ENCODE measurements at places on chromosomes 3 and 15.

- no peak for DNase-seq
Observed at GRCh38 chr3:120496278-120497002, 45.6 kb upstream of the FSTL1 start.

- DNase-seq: no peak
Observed at GRCh38 chr3:42550250-42550649, 31.5 kb downstream of the SEC22C start.

DNA sequence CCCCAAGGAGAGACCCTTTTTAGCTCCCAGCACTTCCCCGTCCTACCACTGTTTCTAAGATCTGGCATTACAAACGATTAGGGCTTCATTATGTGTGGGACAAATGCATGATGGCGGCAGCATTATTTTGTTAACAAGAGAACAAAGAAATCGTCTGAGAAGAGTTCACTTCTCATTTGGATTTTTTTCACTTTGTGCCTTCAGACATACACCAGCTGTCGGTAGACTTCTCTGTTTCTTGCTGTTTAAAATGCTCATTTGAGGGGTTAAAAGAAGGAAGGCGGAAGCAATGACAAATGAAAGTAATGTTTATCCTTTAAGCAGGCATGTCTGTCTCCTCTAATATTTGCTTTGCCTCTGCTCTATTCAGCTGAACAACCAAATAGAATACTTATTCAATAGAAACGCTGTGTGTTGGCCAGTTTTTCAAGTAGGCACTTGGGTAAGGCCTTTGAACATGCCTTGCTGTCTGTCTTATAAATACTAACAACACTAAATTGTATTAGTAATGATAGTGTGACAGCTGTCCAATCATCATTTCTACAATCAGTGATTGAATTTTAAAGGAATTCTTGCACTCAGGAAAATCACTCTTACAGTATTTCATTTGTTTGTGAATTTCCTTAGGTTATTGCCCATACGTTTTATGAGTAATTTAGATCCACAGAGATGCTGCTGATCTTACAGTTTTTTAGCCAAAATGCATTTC, 382.4 kb downstream of the IL5RA start:
- DNase-seq: no peak

- DNase-seq: no peak
Observed at GRCh38 chr15:100712226-100712625, 109.8 kb downstream of the ASB7 start.

DNA sequence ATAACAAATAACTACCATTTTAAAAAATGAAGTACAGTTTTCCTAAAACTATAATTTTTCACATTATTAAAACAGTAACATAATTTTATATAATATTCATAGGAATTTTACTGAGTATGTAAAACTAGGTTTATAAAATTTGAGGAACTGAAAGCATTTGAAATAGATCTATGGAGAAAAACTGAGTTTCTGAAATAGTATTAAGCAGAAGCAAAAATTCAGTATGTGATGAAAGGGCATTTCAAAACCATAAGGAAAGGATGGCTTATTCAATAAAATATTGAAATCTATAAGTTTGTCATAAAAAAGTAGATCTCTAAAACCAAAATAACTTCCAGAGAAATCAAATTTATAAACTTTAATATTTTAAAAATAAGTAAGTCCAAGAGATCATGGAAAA, 53.4 kb downstream of the GBE1 start:
- no peak for DNase-seq

- DNase-seq: no peak
Observed at GRCh38 chr15:89409184-89410038, 74.8 kb upstream of the POLG start.

DNA sequence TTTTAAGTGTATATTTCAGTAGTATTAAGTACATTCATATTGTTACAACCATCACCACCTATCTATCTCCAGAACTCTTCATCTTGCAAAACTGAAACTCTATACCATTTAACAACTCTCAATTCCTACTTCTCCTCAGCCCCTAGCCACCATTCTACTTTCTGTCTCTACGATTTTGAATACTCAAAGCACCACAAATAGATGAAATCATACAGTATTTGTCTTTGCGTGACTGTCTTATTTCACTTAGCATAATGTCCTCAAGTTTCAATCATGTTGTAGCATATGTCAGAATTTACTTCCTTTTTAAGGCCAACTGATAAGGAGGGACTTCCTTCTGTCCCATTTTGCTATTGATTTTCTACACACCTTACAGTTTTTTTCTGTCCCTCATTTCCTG, 593.3 kb downstream of the FHIT start:
- no peak for DNase-seq

DNA sequence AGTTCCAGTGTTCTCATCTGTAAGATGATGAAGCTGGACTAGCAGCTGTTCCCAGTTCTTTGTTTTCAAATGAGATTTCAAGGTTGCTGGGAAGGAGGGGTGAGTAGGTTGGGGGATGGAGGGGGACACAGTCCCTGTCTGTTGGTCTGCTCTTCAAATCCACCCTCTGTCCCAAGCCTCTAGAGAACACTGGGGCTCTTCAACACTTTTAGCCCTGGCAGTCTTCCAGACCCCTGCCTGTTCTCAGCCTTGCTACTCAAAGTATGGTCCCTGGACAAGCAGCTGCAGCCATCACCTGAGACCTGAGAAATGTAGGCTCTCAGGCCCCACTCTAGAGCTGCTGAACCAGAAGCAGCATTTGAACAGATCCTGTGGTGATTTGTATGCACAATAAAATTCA, 41.3 kb downstream of the NEK11 start:
- DNase-seq: no peak

DNA sequence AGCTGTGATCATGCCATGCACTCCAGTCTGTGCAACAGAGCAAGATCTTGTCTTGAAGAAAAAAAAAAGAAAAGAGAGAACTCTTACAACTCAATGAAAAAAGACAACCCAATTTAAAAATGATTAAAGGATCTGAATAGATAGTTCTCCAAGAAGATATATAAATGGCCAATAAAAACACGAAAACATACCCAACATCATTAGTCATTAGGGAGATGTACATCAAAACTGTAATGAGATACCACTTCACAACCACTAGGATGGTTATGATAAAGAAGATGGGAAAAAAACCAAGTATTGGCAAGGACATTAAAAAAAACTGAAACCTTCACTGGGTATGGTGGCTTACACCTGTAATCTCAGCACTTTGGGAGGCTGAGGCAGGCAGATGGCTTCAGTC, 2.4 kb upstream of the PRKCI start:
- no peak for DNase-seq

- no peak for DNase-seq
Observed at GRCh38 chr3:41679374-41679773, 282.5 kb downstream of the ULK4 start.

DNA sequence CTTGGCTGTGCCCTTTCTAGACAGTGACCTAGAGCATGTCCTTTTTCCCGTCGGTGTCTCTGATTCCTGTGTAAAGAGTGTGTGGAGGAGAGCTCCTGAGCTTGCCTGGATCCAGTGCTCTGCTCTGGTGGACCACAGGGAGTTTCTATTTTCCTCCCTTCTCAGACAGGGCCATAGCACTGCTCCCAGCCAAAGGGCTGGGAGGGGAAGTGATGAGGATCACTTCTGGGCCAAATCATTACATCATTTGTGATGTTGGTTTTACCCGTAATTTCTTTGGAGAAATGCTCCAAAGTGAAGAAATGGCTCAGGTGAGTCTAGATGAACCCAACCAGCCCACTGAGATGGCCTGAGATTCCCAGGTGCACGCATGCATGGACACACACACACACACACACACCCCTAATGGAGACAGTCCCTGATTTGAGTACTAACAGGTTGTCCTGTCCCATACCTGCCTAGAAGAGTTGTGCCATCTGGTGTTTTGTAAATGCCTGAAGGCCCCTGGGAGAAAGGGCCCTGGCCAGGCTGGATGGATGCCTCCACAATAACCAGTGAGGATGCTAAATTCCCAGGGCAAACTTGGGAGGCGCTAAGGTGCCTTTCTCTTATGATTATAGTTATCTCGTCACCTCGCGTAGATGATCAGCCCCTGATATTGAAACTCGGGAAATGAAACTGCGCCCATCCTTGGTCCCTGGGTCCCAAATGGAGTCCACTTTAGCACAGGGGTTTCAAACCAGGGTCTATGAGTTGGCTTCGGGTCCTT, 86.9 kb downstream of the ASB7 start:
- no peak for DNase-seq

GRCh38 chr15:79209116-79209515, 73.4 kb upstream of the ANKRD34C start:
- no peak for DNase-seq

DNA sequence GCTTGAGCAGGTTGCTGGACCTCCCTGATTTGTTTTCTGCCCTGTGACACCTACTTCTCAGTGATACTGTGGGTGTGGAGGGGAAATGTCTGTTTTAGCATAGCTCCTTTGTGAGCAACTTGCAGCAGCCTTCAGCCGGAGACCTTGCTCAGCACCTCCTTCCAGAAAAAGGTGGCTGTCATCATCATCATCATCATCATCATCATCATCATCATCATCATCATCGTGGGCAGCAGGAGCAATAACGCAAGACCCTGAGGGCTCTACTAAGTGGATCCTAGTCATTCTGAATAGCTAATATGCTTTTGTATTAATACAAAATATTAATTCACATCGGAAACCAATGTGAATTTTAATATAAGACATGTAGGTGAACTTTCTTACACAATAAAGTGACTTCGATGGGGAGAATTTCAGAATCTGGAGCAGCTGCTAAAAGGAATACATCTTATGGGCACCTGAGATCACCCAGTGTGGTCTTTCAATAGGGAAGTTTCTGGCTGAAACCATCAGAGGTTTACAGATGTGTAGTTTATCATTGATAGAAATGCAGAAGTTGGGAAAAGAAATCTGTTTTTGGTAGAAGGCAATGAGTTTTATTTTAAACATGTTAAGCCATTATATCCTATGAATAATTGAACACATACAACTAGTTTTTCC, 8.6 kb downstream of the GABRR3 start:
- no peak for DNase-seq

DNA sequence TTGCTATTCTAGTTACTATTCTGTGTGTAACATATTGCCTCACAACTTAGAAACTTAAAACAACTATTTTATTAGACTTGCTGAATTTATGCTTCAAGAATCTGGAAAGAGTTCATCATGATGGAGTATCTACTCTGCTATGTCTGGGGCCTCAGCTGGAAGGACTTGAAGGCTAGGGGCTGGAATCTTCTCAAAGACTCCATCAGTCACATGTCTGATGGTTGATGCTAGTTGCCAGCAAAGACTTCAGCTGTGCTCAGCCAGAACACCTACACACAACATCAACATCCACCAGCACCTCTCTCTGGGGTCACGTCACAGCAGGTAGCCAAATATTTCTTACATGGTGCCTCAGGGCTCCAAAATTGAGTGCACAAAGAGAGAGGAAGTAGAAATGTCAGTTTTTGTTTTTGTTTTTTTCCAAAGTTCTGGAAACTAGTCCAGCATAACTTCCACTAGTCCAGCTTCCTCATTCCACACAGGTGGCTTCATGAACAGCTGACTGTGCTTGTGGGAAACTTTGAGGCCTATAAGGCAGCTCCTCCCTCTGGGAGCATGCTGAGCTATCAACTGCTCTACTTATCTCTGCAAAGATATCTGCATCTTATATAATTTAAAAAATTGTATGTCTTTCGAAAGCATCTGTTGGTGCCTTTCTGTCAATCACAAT, 325.4 kb upstream of the AGTR1 start:
- DNase-seq: no peak

DNA sequence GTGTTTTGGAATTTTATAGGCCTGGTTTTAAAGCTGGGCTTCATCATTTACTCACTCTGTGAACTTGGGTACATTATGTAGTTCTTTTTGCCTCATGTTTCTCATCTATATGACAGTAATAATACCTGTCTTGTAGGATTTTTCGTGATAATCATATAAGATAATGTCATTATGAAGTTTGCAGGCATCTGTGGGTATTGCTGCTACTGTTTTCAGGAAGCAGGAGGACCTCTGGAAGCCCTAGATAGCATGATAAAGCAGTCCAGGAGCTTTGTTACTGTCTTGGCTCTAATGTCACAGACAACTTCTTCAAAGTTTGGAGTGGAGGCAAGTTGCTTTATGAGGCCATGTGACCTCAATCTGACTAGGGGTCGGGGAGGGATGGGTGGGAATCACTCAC, 145.0 kb upstream of the MEIS2 start:
- DNase-seq: no peak

GRCh38 chr3:108719178-108719806, 37.9 kb downstream of the RETNLB start:
- no peak for DNase-seq

- DNase-seq: no peak
Observed at GRCh38 chr3:171980578-171981270, 58.7 kb upstream of the FNDC3B start.

GRCh38 chr15:88792342-88793282, 10.6 kb upstream of the ACAN start:
- DNase-seq: no peak

GRCh38 chr3:61297821-61298220, 46.6 kb upstream of the FHIT start:
- no peak for DNase-seq

DNA sequence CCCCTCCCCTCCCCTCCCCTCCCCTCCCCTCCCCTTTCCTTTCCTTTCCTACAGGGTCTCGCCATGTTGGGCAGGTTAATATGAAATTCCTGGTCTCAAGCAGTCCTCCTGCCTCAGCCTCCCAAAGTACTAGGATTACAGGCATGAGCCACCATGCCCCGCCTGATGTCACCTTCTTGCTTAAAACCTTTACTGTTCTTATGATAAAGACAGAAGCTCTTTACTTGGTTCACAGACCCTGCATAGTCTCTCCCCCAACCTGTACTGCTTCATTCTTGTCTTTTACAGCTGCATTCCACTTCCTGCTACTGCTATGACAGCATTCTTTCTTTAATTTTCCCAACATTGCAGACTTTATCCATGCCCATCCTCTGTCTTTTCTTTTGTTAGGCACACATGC, 20.8 kb downstream of the MED12L start:
- DNase-seq: no peak

GRCh38 chr3:13109516-13109915, 36.3 kb upstream of the IQSEC1 start:
- no peak for DNase-seq

GRCh38 chr3:167084545-167084944, 295.6 kb downstream of the ZBBX start:
- DNase-seq: no peak

DNA sequence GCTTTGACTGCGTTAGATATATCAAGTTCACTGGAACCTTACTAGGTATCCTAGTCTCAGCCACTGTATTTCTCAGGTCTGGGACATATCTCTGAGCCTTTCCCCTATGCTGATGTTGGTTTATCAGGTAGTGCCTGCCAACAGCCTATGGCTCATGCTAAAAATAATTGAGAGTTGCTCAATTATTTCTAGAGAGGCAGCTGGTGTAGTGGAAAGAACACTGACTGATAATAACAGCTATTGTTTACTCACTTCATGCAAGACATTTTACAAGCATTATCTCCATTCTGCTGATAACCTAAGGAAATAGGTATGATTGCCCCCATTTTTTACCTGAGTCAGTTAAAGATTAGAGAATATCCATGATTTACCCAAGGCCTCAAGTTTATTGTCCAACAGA, 231.4 kb downstream of the LRRN1 start:
- no peak for DNase-seq

- no peak for DNase-seq
Observed at GRCh38 chr3:8650583-8651416, 6.2 kb upstream of the SSUH2 start.

Data from stimulated activated CD8-positive, alpha-beta memory T cell treated with anti-CD3 and anti-CD28 coated beads, Interleukin-7, amount 100 ng/mL, for 4 hours (primary cell).